ENCODE measurements at places on chromosomes 5 and 9.

- DNase-seq: no peak
Observed at GRCh38 chr5:112532654-112533360, 113.7 kb upstream of the EPB41L4A start.

GRCh38 chr9:104750185-104750767 lies 2.8 kb downstream of the NIPSNAP3A start:
- DNase-seq: no peak

DNA sequence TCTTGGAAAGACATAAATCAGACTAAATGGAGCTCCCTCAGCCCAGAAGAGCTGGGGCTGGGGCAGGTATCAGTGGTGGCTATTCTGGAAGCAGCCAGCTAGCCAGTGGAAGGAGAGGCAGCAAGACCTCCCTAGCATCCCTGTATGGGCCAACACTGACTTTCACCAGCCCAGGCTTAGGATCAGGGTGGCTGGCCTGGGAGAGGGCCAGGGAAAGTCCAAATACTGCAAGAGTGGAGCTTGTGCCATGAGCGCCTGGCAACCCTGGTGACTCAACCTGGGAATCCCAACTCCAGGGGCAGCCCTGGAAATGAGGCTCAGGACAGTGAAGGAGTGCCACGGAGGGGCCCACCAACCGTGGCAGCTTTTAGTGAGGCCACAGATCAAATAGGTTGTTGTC lies 7.6 kb upstream of the IRF1 start:
- DNase-seq: peak; percentile 71

DNA sequence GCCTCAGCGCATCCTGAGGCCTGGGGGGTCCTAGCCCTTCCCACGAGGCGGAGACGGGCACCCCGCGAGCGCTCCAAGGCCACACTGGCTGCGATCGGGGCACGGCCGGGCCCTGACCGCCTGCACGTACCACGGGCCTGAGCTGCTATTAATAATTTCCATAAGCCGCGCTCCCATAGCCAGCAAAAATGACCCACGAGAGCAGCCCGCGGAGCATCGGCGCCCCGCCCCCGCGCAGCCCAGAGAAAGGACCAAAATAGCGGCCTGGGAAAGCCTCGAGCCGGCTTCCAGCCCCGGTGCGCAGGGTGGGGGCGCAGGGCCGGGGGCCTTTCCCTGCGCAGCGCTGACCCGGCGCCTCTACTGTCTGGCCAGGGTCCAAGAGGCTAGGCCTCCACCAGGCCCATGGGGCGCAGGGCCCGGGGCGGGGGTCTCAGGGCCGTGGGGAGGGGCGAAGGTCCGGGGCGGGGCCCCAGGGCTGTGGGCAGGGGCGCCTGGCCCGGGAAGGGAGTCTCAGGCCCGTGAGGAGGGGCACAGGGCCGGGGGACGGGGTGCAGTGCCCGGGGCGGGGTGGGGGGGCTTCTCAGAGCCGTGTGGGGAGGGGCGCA lies 54.4 kb downstream of the EXD3 start:
- DNase-seq: no peak

- DNase-seq: no peak
Observed at GRCh38 chr9:27258662-27259061, 38.3 kb downstream of the EQTN start.

GRCh38 chr5:169273881-169274280 lies 27.1 kb downstream of the SLIT3 start:
- DNase-seq: no peak

DNA sequence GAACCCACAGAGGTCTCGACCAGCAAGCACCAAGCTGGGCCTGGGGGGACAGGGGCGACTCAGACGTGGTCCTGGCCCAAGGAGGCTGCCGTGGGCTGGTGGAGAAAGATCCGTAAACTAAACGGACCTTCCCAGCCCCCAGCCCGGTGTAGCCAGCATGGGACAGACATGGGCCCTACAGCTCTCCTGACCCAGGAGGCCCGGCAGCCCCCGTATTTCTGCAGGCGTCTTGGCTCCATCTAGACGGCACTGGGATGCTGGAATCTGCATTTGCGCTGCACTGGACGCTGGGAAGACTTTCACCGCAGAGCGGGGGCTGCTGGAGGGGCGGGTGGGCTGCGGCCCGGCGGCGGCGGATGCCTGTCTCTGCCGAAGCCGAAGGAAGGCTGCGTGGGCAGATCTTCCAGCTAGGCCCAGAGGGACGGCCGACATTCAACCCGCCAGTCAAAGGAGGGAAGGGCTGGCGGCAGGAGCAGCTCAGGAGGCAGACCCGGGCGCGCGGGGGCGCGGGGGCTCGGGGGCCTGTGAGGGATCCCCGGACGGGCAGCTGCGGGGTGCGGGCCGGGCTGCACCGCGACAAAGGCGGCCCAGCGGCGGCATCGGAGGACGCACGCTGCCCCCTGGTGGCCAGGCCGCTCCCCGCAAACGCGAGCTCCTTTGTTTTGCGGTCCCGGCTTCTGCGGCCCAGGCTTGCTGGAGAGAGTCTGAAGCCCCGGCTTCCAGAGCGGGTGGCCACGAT lies 266.2 kb downstream of the NSG2 start:
- peak; percentile 83 for DNase-seq

GRCh38 chr5:170151097-170151831 lies 45.6 kb downstream of the FOXI1 start:
- peak; percentile 87 for DNase-seq

DNA sequence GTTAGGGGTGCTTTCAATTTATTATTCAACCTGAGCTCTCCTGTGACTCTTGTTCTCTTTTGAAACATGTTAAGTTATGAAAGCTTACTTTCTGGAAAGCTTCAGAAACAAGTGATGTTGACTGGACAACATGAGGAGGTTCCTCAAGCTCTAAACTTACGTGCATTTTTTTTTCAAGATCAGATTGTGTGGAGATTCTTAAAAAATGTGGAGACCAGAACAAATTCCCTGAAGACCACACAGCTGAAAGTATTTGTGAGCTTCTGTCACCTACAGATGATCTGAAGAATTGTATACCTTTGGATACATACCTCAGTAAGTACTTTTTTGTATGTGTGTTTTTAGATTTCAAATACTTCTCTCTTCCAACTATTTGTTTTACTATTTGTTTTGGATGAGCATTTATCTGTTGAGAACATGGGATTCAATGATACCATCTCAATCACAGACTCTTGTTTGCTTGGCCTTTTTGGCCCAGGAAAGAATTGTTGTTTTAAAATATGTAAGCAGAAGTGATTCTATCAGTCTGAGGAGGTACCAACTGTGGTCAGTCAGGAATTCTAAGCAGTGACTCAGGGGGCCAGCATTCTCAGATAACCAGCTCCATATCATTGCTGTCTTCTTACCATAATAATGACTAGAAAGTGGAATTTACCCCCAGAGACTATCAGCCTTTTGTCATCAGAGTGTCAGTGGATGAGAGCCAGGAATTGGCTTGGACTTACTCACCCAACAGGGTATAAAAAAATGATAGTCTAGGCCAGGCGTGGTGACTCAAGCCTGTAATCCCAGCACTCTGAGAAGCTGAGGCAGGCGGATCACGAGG lies 34.4 kb upstream of the GLIPR2 start:
- DNase-seq: peak; percentile 34

GRCh38 chr5:31663519-31663918 lies 24.6 kb downstream of the PDZD2 start:
- DNase-seq: peak; percentile 29

DNA sequence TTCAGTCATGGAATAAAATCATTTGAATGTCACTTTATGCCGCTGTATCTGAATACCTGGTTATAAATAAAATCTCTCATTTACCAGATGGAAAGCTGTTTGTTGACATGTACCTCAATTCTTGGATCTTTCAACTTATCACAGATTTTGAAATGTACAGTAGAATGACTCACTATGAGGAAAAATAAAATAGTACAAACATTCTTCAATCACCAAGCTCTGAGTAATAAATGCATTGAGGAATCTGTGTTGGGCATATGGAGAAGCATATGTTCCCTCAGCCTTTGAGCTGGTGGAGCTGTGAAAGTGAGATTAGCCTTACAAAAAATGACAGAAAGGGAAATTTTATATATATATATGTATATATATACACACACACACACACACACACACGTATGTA lies 175.4 kb downstream of the KIAA0825 start:
- no peak for DNase-seq

GRCh38 chr5:87151547-87151946 lies 116.1 kb upstream of the RASA1 start:
- DNase-seq: peak; percentile 20

DNA sequence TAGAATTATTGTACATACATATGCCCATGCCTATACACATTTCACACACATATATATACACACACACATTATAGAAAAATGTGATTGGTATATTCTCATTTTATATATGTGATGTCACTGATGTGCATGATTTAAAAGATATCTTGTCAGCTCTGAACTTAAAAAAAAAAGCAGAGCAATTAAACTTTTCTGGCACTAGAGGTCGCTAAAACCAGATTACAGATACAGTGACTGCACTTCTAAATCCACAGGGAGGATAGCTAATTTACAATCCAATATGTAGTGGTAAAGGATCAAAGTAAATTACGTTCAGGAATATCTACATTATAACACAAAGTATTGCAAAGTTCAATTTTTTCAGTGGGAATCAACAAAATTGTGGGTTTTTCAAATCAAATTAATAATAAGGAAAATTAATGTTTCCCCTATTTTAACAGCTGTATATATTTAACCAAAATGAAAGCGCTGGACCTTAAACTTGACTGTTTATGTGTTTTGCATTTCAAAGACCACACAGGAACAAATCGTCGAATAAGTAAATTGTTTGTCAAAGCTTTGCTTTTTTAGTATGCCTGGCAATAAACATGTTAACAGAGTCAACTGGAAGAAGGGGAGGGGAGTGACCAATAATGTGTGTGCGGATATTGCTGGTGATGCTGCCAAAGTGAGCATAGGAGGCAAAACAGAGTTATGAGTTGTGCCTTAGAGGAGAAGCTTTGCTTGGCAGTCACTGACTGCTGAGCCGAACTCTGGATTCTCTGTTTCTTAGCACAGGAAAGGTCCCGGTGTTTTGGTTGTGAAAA lies 1201.4 kb upstream of the C9orf72 start:
- peak; percentile 3 for DNase-seq

GRCh38 chr5:169146158-169146557 lies 154.8 kb downstream of the SLIT3 start:
- no peak for DNase-seq

GRCh38 chr5:154025951-154026350 lies 12.8 kb downstream of the FAM114A2 start:
- DNase-seq: no peak

DNA sequence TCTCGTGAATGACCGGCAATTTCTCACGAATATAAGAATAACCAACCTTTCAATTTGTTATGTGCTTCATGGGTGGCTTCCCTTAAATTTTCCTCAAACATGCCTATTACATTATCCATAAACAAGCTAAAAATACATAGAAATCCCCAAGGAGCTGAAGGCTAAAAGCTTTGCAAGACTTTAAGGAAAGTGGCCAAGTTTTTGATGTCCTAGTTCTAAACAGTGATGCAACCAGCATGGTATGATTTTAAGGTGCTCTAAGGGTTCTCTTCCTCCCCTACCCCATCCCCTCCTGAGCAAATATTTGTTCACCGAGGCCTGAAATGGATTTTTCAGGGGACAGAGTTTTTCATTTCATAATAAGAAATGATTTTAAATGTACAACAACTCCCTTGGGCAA lies 79.8 kb downstream of the RGS7BP start:
- no peak for DNase-seq
